ENCODE measurements at places on chromosomes 4 and X.
A peak's percentile ranks its signal among the peaks of the same experiment; 100 is the strongest.

GRCh38 chr4:2688697-2689096 is 67.4 kb downstream of the TNIP2 start:
- no peak for DNase-seq

GRCh38 chr4:149062997-149063396 is 620.8 kb upstream of the NR3C2 start:
- DNase-seq: no peak

DNA sequence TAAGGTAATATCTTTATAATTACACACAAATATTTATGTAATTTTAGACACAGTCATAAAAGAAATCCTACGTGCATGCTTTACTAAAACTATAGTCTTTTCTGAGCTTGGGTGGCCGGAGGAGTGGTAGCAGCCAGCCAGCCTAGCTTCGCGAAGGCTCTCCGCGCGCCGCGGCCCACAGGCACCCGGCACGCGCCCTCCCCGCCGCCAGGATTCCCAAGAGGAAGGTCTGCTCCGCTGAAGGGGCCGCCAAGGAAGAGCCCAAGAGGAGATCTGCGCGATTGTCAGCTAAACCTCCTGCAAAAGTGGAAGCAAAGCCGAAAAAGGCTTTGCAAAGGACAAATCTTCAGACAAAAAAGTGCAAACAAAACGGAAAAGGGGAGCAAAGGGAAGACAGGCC is 8.7 kb upstream of the PJA1 start:
- no peak for DNase-seq

- DNase-seq: no peak
Measured at GRCh38 chr4:153472122-153473037, 6.2 kb downstream of the TMEM131L start.

GRCh38 chr4:106595906-106596305 is 227.3 kb upstream of the GIMD1 start:
- DNase-seq: no peak

DNA sequence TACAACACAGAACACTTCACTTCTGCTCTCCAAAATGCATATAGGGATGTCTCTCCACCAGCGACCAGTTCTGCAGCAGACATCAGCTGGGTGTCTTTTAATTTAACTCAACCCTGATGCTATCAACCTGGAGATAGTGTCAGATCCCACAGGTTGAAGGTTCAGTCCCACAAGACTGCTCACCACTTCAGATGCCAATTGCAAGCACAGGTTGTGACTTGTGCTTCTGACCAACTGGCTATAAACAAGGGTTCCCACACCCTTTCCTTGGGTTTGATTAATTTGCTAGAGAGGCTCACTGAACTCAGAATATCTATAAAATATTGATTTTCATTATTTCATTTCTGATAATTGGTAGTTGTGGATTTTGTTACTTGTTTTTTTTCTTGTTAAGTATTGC is 177.4 kb upstream of the HS3ST1 start:
- no peak for DNase-seq

GRCh38 chr4:128782076-128782715 is 27.3 kb upstream of the JADE1 start:
- no peak for DNase-seq

GRCh38 chr4:62130230-62130629 is 930.1 kb downstream of the ADGRL3 start:
- DNase-seq: no peak

GRCh38 chrX:95055991-95056390 is 1382.0 kb downstream of the FAM133A start:
- no peak for DNase-seq

DNA sequence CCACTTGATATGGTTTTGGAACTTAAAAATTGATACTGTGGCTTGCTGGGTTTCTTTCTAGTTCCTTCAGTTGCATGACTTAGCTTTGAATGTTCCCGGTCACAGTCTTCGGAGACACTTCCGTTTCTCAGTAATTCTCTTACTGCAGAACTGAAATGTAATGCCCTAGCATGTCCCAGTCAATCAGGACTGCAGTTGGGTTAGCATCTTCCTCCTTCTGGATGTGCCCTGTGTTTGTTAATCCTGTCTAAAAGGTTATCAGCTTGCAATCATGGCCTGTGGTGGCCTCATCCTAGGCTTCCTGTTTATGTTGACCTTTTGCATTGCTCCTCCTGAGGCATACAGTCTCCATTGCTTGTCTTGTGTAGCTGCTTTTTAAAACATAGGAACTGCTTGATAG is 275.9 kb downstream of the ARHGAP10 start:
- DNase-seq: no peak

GRCh38 chrX:17692709-17693346 is 44.5 kb upstream of the SCML1 start:
- DNase-seq: no peak

GRCh38 chr4:93478805-93479204 is 349.7 kb upstream of the ATOH1 start:
- DNase-seq: no peak

GRCh38 chr4:87047281-87047798 is 112.5 kb downstream of the AFF1 start:
- DNase-seq: no peak

- DNase-seq: no peak
Measured at GRCh38 chr4:5882947-5883346, 9.9 kb downstream of the CRMP1 start.

- no peak for DNase-seq
Measured at GRCh38 chr4:177728361-177729152, 286.3 kb upstream of the AGA start.

DNA sequence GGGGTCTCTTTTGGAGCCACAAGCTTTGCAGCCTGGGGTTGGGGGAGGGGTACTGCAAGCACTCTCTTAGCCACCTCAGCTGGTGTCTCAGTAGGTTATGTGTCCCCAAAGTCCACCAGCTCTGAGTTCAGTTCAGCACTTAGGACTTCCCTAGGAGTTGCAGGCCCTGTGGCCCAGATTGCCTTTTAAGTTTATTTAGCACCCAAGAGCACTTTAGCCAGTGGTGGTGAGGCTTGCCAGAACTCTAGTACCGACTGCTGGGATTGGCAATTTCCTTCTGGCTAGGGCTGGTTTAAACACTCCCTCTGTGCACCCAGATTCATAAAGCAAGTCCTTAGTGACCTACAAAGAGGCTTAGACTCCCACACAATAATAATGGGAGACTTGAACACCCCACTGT is 489.9 kb upstream of the RPS6KA3 start:
- no peak for DNase-seq

DNA sequence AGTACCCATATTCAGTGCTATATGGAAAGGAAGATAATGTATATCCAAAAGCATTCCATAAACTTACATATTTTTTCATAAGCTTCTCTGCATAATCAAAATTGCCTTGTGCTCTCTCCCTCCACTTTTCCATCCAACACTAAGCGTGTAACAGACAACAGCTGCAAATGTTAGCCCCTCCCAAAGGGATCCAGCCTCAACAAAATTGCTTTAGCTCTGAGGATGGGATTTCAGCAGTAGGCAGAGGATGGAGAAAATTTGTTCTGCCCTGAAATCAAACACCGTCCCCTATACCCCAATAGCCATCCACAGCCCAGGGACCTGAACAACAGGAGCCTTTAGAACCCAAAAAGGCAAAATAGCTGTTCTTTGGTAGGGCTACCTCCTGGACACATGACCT is 28.8 kb upstream of the FGF13 start:
- no peak for DNase-seq

GRCh38 chrX:148020329-148020728 is 39.2 kb downstream of the FMR1NB start:
- DNase-seq: no peak

DNA sequence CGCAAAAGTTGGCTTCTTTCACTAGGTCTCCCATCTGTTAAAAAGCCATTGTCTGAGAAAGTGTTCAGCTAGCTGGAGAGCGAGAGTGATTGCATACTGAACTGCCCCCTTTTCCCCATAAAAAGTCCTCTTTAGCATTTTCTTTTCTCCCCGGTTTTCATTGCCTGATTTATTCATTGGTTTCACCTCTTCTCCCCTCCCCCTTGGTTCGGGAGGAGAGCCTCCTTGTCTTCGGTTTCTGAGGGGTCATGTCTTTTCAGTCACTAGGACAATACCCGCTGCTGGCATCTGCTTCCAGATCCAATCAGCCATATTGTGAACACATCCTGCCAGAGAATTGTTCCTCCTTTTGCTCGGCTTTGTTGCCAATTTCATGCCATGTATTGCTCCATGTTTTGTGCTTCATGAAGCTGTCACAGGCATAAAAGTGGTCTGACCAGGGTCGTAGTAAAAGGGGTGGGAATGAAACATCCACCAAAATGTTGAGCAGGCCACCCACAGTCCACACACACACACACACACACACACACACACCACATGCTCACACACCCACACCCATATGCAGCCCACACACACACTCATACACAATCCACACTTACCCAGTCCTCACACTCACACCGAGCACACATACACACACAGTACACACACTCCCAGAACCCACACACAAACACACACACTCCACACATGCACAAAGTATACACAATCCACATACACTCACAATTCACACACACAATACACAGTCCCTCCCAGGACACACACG is 136.0 kb downstream of the NKX6-1 start:
- DNase-seq: no peak

DNA sequence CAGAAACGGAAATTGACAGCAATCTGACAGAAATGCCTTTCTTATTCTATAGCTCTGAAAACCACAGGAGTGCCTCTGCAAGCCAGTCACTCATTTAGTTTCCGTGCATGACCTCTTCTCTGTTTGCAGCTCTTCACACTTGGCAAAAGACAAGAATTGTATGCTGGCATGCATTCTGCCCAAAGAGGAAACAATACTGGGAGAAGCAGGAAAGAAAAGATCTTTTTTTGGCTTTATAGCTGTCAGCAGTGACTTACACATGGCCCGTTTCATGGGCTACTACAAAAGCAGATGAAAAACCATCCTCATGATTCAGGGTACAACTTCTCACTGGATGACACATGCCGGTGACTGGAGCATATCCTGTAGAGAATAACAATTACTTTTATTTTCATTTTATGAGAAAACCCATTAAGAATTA is 249.4 kb downstream of the ADAMTS3 start:
- DNase-seq: no peak

DNA sequence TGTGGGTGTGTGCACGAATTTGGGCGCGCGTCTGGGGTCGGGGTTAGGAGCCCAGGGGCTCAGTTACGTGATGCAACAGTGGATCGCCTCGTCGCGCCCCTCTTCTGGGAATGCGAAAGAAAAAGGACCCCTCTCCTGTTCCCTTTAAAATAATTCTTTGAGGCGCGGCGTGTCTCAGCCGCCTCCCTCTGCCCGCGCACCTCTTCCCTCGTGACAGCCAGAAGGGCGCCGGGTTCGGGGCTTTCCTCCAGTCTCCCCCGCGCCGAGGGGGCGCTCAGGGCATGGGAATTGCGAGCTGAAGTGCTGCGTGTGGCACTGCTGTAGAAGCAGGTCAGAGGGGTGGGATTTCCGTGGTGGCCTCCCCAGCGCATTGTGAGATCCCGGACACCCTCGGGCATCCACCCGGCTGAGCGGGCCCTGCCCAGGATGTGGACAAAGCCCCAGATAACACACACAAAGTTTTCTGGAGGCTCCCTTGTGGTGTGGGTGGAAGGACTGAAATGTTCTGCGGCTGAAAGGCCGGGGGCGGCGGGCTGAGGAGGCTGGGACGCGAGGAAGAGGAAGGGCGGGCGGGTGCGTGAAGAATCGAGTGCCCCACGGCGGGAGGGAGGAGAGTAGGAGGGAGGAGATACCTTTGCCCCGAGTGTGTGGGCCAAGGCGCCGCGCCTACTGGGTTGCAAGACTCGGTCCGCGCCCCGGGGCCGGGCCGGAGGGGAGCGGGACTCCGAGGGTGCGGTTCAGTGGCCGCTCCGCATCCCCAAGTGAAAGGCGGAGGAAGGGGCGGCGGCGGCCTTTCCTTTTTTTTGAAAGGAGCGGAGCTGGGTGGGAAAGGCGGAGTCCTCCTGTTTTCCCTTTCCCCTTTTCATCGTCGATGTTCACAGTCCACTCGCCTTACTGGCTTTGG is 752 bp downstream of the SEPTIN11 start:
- DNase-seq: no peak

GRCh38 chrX:47143894-47144625 is 442 bp downstream of the NDUFB11 start:
- no peak for DNase-seq

- DNase-seq: peak; percentile 41
Measured at GRCh38 chr4:23373261-23373660, 516.6 kb downstream of the PPARGC1A start.

DNA sequence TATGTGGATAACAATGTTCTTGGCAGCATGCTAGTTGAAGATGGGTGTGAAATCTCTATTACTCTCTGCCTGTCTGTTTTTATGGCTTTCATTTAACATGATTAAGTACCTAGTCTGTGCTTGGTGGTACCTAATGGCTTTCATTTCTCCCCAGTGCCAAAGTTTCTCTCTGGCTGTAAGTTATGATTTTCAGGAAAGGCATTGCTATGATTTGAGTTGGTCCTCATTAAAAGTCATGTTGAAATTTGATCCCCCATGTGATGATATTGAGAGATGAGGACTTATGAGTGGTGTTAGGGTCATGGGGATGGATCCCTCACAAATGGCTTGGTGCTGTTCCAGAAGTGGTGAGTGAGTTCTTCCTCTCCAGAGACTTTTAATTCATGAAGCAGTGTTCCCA is 162.4 kb upstream of the IL15 start:
- DNase-seq: no peak

DNA sequence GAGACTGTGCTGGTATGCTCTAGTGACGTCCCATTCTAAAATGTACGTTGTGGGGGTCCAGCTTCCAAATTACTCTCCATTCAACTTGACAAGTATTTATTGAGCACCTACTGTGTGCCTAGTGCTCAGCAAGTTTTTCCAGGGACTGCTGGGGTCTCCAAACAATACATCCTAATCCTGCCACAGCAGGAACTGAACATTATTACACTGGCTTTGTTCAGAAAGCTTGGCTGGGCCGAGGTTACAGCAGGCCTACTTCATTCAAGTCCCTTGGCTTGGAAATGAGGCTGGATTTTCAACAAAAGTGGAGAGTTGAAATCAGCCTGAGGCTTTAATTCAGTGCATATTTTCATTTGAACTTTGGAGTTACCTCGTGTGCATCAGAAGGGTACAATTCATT is 78.0 kb downstream of the GUCY2F start:
- no peak for DNase-seq

DNA sequence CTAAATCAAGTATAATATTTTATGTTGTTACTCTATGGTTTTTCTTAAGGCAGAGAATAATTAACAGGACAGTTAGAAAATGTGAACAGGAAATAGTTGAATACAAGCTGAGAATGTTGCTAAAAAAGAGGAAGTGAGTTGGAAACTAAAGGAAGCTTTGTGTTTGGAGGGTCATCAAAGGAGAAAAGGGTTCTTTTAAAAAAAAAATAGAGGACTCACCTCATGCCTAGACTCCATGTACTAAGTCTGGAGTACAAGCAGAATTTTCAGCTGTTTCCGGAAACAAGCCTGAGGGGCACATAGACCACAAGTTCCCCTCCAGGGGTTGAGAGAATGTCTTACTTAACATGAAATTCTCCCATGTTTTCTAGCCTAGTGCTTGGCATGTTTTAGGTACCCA is 20.1 kb upstream of the MAP7D3 start:
- DNase-seq: no peak
